ENCODE measurements at places on chromosomes 7 and 10.

DNA sequence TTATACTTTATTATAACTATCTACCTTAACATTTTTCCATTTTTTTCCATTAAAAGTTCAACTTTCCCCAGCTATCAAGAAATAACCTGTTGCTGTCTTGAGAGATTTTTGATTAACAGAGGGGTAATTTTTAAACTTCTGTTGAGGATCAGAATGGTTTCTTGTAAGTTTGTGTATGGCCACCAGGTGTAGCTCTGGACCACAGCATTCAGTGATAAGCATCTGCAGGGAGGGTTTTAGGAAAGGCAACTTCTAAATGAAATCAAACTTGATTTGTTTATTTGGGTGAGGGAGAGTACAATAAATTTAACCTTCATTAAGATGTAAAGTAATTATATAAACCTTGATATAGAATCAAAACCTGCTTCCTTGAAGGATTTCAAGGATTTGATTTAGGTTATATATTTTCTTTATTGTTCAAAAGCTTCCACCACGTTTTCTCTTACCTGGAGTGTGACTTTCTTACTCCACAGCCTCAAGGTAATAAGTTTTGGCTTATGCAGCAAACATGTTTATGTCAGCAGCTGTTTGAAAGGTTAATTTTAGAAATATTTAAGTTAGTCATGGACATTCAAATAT lies 153.3 kb downstream of the STK31 start:
- peak; percentile 32 for DNase-seq

- DNase-seq, result no peak
Measured at GRCh38 chr10:75679536-75679935, 248.1 kb downstream of the LRMDA start.

DNA sequence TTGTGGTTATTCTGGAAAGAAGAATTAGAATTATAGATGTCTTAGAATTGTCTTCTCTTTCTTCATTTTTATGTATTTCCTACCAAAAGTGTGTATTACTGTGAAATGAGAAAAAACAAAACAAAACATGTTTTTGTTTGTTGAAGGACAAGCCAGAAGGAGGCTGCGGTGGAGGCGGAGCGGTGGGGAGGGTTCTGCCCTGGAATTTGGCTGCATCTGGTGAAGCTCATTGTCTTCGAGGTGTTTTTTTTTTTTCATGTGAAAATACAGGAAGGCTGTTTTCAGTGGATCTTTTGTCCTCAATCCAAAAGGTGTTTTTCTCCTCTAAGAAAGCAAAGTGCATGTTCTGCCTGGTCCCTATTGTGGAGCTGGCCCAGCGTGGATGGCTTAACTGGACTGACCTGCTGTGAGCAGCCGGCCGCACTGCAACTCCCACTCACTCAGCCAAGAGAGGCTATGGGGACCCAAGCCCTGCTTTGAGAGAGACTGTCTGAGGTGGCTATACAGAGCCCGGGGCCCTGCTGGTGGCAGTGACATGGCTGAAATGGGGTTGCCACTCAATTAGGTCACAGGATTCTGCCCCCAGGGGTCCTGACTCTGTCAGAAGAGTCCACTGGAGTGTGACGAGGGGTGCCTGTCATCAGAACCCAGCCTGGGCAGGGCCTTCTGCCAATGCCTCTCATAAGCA lies 184.9 kb upstream of the MKI67 start:
- DNase-seq, result no peak

- DNase-seq, result no peak
Measured at GRCh38 chr7:158828133-158829020, 932 bp downstream of the ESYT2 start.

GRCh38 chr7:33982425-33982786 lies 77.1 kb downstream of the BMPER start:
- no peak for DNase-seq

GRCh38 chr10:73968098-73968521 lies 29.8 kb upstream of the VCL start:
- DNase-seq, result no peak

DNA sequence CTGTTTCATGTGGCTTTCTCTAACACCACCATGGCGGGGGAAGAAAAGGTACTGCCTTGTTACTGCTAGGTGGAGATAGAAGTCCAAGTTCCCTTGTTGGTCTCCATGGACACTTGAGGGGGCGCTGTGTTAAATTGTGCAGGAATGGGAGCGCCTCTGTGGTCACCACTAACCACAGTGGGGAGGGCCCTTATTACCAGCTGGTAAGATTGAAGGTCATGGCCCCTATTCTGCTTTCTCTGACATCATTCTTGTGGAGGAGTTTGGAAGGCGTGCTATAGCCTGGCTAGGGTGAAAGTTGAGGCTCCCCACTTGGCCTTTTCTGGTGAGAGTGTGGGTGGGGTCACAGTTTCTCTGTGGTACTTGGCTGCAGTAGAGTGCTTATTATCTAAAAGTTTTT lies 14.9 kb upstream of the MXI1 start:
- DNase-seq, result no peak

GRCh38 chr10:82358486-82359099 lies 483.6 kb downstream of the NRG3 start:
- no peak for DNase-seq

- DNase-seq, result no peak
Measured at GRCh38 chr10:110700947-110701616, 56.9 kb downstream of the RBM20 start.

GRCh38 chr10:45235798-45236220 lies 79.6 kb downstream of the OR13A1 start:
- no peak for DNase-seq

- DNase-seq, result no peak
Measured at GRCh38 chr10:72740528-72740927, 48.6 kb downstream of the MCU start.

- no peak for DNase-seq
Measured at GRCh38 chr10:131750171-131750895, 150.5 kb upstream of the PPP2R2D start.

DNA sequence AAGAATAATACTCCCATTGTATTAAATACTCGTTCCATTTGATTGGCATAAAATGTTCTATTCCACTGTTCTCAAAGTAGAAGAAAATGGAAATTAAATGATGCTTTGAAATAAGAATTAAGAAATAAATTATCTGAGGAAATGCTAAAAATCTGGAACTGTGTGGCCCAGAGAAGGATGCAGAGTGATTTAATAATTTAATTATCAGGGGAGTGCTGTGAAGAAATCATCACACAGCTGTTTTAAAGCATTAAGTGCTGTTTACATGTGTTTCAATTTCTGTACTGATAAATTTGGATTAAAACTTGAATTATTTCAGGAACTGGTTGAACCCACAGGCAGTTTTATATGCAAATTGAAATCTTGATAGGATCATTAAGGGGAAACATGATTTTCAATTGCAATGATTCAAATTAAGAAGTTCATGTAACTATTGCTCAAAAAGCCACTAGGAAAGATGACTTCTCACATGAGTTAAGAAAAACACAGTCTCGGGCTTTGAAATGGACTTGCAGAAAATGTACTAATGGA lies 56.3 kb downstream of the COL28A1 start:
- no peak for DNase-seq

- no peak for DNase-seq
Measured at GRCh38 chr10:132606536-132607316, 69.1 kb downstream of the INPP5A start.
